Smooth muscle cell of the brain vasculature (primary cell): ENCODE measurements at places on chromosomes 2 and 18.

DNA sequence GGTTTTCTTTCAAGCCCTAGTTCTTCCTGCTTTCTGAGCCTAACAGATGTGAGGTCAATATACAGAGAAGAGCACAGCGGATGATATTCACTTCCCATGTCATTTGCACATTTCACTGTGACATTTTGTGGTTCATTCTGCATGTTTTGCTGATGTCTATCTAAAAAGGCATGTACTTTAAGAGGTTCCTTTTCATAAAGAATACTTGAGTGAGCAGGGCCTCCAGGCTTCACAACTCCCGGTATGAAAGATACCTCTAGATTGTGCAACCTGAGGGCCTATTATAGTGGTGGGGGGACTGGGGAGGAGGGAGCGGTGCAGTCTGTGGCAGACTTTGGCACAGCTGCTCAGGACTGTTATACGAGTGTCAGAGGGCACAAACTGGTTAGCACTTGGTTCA is 54.6 kb downstream of the CPO start:
- no peak for DNase-seq

- no peak for DNase-seq
These were observed 92.5 kb upstream of the CRACDL start for GRCh38 chr2:99028558-99028957.

DNA sequence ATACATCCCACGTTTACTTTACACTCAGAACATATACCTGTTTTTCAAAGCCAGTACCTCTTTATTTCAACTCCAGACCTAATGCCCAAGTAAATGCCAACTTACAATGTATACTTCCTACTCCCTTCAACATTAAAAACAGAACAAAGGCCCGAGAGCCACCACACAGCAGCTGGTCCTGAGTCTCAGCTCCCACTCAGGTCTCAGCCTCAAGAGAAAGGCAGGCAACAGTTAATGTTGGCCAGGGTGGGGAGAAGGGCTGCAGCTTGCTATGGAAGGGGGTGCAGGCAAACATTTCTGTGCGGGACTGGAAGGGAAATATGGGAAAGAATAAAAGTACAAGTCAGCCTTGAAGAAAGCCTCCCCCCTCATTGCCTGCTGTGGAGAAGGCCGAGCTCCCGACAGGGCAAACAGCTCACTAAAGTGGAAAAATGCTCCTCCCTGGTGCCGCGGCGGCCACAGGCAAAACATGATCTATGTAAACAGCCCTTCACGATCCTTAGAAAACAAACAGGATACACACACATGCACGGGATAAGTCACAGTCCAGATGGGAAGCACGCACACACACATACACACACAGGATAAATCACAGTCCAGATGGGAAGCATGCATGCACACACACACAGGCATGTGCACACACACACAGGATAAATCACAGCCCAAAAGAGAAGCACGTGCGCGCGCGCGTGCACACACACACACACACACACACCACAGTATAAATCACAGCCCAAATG is 67.4 kb downstream of the ADNP2 start:
- no peak for DNase-seq

DNA sequence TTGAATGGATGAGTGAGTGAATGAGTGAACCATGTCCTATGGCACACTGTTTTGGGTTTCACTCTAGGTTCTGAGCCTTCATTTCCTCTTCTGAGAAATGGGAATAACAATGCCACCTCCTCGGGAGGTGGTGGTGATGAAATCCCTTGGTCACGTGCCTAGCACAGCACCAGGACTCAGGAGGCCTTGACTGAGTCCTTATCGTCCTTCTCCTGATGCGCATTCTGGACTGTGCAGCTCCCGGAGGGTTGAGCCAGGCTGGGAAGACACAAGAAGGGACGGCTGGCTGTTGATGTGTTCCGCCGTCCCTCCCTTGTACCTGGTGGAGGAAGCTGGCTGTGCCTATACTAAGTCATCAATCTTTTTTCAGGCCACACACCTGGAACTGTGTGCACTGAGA is 437.3 kb downstream of the ZNF521 start:
- DNase-seq = no peak
